ENCODE measurements at places on chromosomes 3 and 15.

- H3K27me3 ChIP-seq, result no peaks in the 10 kb centered on the region
- peaks cover 22% of the 10 kb centered on the region for H3K4me1 ChIP-seq
- no peaks in the 10 kb centered on the region for H3K36me3 ChIP-seq
- peak overlapping the region; percentile 82 for H3K4me3 ChIP-seq
- peak; percentile 44 for DNase-seq
Observed at GRCh38 chr3:13452490-13453335, 27.4 kb upstream of the HDAC11 start.

- no peaks in the 10 kb centered on the region for H3K36me3 ChIP-seq
- H3K27ac ChIP-seq, result no peak overlapping the region
- H3K27me3 ChIP-seq, result peaks cover 11% of the 10 kb centered on the region
- H3K4me1 ChIP-seq, result peaks cover 33% of the 10 kb centered on the region
- DNase-seq, result no peak
- no peak overlapping the region for H3K4me3 ChIP-seq
Observed at GRCh38 chr3:46546896-46547440, 19.1 kb downstream of the LRRC2 start.

DNA sequence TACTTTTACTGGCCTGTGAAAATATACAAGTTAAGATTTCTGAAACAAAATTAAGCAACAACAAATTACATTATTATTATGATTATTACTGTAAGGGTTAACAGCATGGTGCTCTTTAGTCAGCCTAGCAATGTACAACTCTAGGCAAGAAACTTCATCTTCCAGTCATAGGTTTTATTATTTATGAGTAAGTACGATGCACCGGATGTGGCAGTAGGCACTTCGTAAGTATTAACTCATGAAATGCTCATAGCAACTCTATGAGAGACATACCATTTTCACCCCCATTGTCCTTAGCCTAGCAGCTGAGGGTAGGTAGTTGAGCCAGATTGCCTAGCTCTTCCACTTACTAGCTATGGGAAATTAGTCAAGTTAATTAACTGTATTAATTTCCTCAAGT is 68.0 kb upstream of the PTPRG start:
- no peak overlapping the region for H3K4me3 ChIP-seq
- H3K27me3 ChIP-seq, result no peaks in the 10 kb centered on the region
- H3K27ac ChIP-seq, result no peak overlapping the region
- H3K4me1 ChIP-seq, result no peaks in the 10 kb centered on the region
- no peak for DNase-seq

DNA sequence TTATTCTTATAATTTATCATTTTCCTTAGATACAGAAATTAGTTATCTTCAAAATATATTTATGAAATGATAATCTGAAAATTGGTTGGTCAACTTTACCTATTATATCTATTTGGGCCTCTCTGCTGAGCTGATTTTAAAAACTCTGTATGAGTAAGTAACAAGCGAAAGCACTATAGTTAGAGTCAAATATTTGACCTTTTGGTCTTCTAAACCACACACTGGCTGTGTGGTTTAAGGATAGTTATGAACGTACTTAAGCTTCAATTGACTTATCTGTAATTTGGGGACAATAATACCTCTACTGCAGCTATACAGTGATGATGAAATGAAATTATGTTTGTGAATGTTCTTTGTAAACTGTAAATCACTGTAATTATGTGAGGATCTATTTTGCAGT is 763.9 kb upstream of the GRM7 start:
- no peak for DNase-seq
- H3K4me3 ChIP-seq, result no peak overlapping the region
- H3K27ac ChIP-seq, result no peak overlapping the region
- no peaks in the 10 kb centered on the region for H3K27me3 ChIP-seq
- no peaks in the 10 kb centered on the region for H3K4me1 ChIP-seq
- no peaks in the 10 kb centered on the region for H3K36me3 ChIP-seq
